ENCODE measurements at places on chromosomes 11 and 22. TPM values are rescaled to one million over a fixed set of nuclear protein-coding genes. Genes with fewer than 3 reads are reported as not detected.

Gene TUT1
- 30.4 TPM for total RNA-seq

DNA sequence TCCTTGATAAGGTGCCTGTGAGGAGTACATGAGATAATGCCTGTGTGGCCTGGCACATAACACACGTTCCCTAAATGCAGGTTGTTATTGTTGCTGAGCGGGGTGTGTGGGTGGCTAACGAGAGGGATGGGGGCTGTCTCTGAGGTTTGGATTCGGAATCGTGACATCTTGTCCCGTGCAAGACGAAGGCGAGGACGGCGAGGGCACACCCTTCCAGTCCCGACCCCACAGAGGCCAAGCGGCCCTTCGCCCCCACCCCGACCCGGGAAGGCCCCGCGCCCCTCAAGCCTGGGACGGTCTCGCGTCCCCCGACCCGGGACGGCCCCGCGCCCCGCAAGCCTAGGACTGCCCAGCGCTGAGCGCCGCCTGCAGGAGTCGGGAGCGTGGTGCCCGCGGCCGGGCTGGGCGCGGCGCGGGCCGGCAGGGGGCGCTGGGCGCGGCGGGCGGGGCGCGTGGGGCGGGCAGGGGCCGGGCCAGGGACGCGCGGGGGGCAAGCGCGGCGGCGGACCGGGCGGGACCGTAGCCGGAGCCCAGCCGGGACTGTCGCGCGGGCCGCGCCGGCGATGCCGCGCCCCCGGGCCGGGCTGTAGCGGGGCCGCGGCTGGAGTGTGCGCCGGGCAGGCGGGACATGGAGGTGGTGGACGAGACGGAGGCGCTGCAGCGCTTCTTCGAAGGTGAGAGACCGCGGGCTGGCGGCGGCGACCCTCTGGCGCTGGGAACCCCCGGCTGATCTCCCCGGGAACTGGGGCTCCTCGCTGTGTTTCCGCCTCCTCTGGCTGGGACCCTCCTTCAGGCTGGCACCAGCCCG, at the start of gene MYRF:
TSS of gene MYRF (plus strand) at position 520 of the 808 bp plus-strand sequence. CDS start at position 629, 109 bp downstream.
- no peak for DNase-seq

Gene CD3E
- total RNA-seq = 8.0 TPM

- DNase-seq = no peak
Measured at GRCh38 chr22:48262596-48263430, 1500.4 kb downstream of the TBC1D22A start.

Data from ureter (tissue), 1 donor.